ENCODE measurements at places on chromosomes 7 and 10.

DNA sequence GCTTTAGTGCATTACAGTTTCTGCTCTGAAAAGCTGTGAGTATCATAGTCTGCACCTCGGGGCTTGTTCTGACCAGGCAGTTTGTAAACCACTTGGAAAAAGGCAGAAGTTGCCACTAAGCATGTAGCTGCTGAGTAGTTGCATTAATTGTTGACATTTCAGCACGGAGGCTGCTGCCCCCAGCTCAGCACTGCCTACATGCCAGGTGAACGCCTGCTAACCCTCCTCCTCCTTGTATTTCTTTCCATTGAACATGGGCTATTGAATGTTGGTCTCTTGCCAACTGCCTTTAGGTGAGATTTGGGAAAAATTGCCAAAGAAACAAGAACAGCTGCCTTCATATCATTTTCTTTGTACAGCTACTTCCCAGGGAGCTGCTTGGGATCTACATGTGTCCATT, 164.2 kb downstream of the RAPGEF5 start:
- no peak for DNase-seq

DNA sequence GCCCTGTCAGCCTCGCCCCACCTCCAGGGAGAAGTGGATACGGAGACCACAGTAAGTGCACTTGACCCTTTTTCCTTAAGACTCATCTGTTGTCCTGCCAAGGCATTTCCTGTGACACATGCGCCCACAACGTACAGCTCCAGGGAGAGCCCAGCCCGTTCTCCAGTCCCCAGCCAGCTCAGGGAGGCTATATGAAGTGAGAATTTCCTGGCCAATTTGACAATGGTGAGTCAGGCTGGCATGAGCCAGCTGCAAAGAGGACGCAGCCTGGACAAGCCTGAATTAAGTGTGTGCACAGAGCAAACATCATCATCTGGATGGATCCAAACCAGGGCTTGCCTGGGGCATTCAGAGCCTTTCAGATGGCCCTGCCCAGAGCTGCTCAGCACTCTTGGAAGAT, 244.8 kb downstream of the KCNMA1 start:
- no peak for DNase-seq

- no peak for DNase-seq
Observed at GRCh38 chr10:17665747-17666146, 21.8 kb downstream of the STAM start.

DNA sequence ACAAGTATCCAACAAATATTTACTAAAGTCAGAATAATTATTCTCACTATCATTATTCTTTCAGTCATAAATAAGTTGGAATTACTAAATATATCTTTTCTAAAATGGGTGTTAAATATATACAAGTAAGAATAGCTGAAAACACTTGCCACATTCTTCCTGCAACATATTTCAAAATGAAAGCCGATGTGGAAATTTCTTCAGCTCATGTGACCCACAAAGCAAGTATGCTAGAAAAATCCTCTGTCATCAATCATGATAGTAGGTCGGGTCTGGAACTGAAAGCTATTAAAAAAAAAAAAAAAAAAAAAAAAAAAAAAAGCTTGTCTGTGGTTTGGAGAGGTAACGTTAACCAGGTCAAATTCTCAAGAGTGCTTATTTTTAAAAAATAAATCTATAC, 344.7 kb downstream of the NEBL start:
- DNase-seq = no peak

GRCh38 chr10:31887850-31888249, 40.8 kb downstream of the ARHGAP12 start:
- DNase-seq = no peak

GRCh38 chr7:68122801-68123200, 1126.2 kb downstream of the TYW1 start:
- DNase-seq = no peak

GRCh38 chr10:83166344-83166743, 973.0 kb upstream of the GHITM start:
- no peak for DNase-seq

GRCh38 chr10:120575411-120575810, 118.4 kb downstream of the PLPP4 start:
- no peak for DNase-seq

DNA sequence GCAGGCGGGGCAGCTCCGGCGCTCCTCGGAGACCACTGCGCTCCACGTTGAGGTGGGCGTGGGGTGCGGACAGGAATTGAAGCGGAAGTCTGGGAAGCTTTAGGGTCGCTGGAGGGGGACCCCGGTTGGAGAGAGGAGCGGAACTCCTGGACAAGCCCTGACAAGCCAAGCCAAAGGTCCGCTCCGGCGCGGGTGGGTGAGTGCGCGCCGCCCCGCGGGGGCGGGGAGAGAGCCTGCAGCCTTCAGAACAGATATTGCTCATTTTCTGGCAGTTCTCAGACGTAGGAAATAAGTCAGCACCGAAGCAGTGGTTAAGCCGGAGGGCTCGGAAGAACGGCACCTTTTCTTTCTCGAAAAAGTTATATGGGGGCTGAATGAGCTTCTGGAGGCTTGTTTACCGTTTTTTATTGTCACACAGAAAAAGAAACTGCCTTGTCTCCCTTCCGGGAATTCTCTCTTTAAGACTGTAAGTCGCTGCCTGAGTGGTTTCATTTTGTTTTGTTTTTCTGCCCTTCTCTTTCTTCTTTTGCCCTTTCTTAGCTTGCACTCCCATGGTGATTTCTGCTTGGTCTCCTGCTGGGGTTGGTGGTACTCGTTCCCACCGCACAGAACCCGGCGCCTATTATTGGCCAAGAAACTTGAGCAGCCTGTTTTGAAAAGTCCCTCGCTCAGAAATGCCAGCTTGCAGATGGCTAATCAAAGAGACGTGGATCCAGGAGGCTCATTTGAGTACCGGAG, 732 bp downstream of the FAS start:
- DNase-seq = no peak

- DNase-seq = no peak
Observed at GRCh38 chr10:127450644-127451043, 98.5 kb upstream of the NPS start.

DNA sequence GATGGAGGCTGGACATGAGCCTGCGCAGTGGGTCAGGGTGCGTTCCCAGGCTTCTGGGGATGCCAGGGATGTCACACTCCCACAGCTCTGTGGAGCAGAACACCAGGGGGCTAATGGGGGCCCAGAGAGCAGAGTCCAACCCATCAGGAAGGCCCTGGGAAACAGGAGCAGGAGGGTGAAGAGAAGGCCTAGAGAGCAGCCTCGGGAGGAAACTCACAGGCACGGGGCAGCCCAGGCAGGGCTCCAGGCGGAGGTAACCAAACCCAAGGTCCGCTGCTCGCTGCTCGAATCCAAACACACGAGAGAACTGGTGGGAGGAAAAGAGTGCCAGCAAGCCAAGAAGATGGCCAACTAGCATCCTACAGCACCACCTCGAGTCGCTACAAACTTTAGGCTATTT, 130.7 kb upstream of the LANCL2 start:
- DNase-seq = no peak

DNA sequence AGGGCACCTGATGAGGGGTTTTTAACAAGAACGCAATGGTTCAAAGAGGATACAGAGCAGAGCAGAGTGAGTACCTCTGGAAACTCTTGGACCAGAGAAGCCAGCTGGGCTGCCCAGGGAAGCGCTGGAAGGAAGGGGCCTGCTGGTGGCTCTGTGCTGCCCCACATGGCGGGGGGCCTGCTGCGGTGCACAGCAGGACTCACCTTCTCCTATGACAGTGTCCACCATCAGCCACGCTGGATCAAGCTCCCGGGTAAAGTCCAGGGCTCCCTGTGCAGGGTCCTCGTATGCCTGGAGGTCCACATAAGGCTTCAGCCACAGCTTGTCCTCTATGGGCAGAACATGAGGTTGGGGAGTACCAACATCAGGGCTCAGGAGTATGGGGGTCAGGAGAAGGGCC, 12.5 kb downstream of the EPHA1 start:
- no peak for DNase-seq

- no peak for DNase-seq
Observed at GRCh38 chr7:1642291-1642731, 27.8 kb upstream of the ELFN1 start.

- DNase-seq = peak; percentile 52
Observed at GRCh38 chr7:100675581-100676350, 2.2 kb downstream of the GNB2 start.

- no peak for DNase-seq
Observed at GRCh38 chr10:122237331-122237990, 33.6 kb upstream of the BTBD16 start.

DNA sequence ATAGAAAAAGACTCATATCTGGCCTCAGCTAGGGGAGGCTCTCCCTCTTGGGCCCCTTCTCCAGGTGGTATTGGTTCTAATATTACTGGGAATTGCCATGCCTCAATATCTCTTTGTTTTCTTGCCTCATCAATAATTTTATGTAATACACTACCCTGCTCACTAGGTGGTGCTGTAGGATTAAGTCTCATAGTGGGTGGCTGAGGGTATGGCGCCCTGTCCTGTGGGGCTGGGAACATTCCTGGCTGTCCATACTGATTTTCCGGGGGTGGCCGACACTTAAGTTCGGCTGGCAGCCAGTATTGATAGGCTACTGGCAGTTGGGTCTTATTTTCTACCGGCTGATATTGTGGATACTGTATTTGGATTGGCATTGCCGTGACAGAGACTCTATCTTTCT, 9.0 kb upstream of the TAS2R3 start:
- DNase-seq = no peak

DNA sequence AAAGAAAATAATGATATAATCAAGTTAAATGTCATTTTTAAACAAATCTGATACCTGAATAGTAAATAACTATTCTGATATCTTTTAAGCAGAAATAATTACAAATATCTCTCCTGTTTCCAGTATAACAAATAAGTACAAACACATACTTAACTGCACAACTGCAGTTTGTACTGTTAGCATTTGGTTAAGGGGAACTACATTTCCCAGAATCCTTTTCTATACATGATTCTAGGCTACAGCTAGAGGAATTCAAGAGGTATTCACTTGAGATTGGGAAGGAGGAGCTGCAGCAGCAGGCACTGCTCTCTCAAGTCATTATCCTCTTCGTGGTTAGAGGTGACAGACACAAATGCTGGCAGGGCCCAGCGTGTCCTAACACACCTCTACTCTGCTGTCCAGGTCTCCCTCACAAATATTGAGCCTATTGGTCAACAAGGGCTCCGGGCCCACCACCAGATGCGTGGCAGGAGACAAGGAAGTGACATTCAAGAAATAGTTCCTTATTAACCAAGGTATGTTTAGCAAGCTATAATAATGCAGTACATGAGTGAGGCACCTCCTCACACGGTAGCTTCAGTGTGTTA, 255.1 kb upstream of the MKLN1 start:
- DNase-seq = no peak

DNA sequence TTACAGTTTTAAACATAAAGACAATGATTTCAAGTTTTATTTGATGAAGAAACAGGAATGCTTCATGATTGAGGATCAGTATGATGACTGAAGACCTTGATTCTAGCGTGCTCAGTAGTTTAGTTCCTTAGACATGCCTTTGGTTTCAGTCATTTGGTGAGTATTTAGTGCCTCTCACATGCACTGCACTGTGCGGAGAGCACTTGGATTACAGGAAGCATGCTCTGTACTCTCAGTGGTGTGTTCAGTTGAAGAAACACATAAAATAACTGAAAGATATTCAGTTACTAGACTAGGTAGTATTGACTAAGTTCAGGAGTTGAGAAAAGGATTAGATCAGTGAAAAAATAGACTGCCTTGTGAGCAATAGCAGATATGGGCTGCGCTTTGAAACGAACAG, 25.5 kb downstream of the RBM17 start:
- DNase-seq = no peak

- DNase-seq = no peak
Observed at GRCh38 chr7:17994079-17994850, 33.4 kb downstream of the PRPS1L1 start.

- DNase-seq = no peak
Observed at GRCh38 chr10:8556321-8556720, 501.8 kb downstream of the GATA3 start.

DNA sequence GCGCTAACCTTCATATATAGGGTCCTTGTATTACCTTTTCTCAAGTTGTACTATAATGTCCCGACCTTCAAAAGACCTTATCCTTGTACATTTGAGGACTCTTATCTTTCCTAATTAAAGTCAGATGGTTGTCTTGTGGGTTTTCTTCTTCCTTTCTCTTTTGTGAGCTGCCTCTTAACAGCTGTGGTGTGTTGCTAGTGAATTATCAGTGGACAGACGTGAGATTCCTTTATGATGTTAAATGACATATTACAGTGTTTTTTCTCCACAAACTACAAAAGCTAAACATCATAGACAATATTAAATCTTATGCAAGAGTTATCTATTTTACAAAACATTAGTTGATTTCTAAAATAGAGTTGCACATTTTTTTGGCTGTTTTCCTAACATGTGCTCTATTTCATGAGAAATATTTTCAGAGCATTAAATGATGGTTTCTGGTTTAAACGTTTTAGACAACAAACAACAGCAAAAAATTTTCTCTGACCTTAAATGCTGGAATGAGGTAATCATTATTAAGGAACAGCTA, 272.2 kb upstream of the NPVF start:
- no peak for DNase-seq

DNA sequence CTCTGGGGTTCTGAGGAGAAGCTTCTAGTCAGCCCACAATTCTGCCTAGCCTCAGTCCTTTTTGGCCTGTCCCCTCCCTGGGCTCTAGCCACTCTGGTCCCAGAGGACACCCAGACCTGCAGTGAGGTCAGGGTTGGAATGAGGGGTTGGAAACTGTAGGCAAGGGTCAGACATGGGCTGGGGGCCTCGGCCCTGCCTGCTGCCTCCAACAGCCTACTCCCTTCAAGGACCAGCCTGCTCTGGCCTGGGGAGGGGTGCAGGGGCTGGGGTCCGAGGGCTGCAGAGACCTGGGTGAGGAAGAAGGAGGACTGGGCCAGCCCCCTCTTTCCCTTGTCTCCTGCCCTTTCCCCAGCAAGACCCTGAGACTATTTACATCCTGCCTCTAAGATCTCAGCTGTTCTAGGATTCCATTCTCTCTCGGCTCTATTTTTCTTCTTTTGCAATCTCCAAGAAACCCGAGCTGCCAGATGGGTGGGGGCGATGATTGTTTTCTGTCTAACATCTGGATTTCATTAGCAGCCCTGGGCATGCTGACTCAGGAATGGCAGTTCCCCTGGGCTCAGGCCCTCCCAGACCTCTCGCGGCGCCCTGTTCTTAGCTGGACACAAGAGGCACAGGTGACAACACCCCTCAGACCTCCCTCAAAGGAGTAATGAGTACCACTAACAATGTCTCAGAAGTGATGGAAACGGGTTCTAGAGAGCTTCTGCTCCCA, 23.1 kb downstream of the ZCCHC24 start:
- no peak for DNase-seq

GRCh38 chr7:81857385-81857784, 87.5 kb upstream of the HGF start:
- DNase-seq = no peak

- DNase-seq = no peak
Observed at GRCh38 chr7:130904031-130904757, 170.2 kb upstream of the KLF14 start.

Data from stimulated activated CD4-positive, alpha-beta T cell treated with anti-CD3 and anti-CD28 coated beads, TNF-alpha, amount 100 ng/mL, for 1 hour (primary cell).